B cell (primary cell): ENCODE measurements at places on chromosomes 1 and 21.

GRCh38 chr1:197083474-197083873 lies 16.4 kb upstream of the F13B start:
- DNase-seq, result no peak

DNA sequence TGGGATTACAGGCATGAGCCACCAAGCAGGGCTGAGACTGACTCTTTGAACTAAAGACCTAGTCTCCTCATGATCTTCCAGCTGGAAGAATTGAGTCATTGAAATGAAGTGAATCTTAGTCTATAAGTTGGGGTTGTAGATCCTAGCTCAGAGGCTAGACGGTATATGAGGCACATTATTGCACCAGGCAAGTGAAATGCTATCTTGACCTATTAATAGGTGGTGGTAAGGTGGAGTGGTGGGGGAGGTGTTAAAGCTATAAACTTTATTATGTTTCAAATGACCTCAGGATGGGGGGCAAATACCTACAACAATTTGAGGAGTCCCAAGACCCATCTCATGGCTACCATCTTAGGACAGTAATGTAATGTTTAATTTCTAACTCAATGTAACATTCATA lies 36.8 kb upstream of the SLC16A1 start:
- no peak for DNase-seq

- DNase-seq, result no peak
Observed at GRCh38 chr1:204647114-204647804, 38.3 kb downstream of the LRRN2 start.

DNA sequence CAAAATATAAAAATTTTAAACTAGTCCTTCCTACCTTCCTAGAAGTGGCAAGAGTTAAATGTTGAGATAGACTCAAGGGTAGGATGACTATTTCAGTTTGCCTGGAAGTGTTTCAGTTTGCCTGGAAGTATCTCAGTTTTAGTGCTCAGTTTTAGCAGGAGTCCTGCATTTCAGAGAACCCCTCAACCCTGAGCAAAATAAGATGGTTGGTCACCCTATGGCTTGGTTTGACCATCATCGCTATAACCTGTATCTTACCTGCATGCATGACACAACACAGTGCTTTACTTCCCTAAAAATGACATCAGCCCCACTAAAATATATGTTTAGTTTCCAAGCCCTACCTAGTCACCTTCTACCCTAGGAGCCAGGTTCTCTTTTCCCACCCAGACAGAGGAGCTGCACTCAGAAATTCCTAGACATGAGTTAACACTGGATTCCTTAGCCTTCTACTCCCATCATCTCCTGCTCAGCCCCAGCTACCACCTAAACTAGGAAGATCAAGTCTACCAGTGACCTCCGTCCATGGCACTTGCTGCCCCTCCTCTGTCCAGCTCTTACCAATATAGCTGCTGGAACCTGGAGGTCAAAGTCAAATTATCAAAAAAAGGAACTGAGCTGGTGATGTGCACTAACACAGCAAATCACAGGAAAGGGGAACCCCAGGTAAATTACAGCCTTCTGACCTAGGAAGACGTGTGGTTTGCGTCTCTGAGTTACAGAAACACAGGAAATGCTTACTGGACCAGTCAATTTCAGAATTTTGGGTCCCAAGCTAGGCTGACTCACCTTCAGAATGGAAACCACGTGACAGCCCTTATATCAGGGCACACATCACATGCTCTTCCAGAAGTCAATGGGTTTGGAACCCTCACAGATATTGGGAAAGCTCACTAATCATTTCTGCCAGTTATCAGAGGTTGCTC lies 2.2 kb upstream of the G0S2 start:
- DNase-seq, result peak; percentile 78

DNA sequence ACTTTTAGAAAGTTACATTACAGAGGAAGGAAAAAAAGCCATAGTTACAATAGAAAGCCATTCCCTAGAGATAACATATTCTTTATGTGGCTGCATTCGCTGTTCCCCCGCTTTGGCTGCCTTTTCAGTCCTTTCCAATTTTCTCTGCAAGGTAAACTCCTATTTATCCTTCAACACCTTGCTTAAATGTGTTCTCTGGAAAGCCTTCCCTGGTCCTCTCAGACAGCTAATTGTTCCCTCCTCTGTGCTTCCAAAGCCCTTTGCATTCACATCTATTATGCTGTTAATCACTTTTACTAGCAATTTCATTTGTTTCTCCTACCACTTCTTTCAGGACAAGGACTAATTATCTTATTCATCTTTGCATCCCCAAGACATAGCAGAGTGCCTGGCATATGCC lies 1.6 kb downstream of the PHC2 start:
- DNase-seq, result no peak

GRCh38 chr1:173212952-173213491 lies 5.9 kb upstream of the TNFSF4 start:
- DNase-seq, result no peak

DNA sequence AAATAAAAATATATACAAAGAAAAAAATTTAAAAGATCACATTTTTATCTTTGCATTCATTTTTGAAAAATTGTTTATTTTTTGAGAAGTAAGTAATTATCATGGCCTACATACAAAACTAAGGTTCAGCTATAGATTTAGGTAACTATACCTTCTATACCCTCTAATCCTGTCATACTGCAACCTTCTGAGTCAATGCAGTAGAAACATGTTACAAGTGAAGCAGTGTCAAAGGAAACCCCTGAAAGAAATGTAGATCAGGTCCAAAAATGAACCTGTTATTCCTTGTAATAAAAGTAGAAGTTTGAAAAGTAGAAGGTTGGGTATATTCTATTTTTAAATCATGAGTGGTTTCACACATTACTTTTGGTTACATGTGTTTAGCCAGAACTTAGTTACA lies 51.3 kb downstream of the PTGS2 start:
- no peak for DNase-seq

DNA sequence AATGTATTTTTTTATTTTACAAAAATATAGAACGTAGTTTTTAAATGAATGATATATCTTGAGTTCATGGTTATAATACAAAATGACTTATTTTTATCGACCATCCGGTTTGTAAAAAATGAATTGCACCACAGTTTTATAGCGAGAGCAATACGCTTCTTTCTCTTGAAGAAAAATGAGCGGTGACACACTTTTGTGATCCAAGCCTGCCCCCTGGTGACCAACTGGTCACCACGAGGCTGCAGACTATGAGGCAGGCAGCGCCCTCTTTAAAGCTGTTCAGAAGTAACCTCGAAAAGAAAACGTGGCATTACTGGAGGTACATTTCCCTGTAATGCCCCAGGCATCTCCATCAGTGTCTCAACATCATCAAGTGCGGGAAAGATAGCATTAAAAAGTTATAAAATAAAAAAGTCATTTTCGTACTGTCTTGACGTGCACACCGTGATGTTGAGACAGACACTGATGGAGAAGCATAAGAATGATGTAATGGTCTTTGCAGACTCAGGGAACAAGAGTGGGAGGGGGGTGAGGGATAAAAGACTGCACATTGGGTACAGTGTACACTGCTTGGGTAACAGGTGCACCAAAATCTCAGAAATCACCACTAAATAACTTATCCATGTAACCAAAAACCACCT lies 734.2 kb upstream of the ADAMTS5 start:
- peak; percentile 23 for DNase-seq

DNA sequence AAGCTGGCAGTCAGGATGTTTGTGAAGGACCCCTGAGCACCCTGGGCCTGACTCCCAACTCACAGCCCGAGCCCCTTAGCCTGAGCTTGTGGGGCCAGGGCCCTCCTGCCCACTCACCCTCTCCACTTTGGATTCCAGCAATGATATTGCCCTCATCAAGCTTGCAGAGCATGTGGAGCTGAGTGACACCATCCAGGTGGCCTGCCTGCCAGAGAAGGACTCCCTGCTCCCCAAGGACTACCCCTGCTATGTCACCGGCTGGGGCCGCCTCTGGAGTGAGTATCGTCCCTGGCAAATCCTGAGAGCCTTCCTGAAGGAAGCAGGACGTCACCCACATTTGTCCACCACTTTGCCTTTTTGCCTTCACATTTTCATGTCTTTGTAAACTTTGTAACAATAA lies 5.0 kb downstream of the CTRC start:
- DNase-seq, result no peak

- DNase-seq, result no peak
Observed at GRCh38 chr1:171263901-171264300, 15.6 kb downstream of the FMO1 start.

DNA sequence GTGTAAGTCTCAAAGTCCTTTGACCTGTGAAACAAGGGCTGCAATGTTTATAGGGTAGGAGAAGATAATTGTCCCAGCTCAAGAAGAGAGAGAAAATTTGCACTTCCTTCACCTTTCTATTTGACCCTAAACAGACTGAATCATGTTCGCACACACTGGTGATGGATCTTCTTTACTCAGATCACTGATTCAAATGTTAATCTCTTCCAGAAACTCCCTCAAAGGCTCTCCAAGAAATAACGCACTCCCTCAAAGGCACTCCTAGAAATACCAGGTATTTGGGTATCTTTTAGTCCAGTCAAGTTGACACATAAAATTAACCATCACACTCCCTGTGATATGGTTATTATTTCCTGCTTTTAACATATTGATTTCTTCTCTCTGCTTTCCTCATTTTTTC lies 30.5 kb upstream of the PTGS2 start:
- DNase-seq, result no peak

- no peak for DNase-seq
Observed at GRCh38 chr1:67126111-67126746, 8.5 kb downstream of the C1orf141 start.

DNA sequence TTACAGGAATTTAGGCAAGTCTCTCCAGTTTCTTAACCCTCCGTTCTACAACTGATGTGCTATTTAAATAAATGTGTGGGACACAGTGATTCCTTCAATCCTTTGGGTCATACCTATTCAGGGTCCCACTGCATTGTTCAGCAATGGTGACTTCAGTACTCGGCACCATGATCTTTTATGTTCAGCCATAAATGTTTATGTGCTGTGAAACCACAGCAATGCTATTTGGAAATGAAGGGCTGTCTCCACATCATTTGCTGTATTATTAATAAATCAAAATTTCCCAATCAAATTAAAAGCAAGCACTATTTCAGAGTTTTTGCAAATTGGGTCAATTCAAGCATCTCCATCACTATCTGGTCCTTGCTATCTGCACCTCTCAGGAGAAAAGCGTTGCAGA lies 84.8 kb downstream of the NR5A2 start:
- DNase-seq, result no peak

GRCh38 chr21:25176637-25177412 lies 430.5 kb downstream of the MRPL39 start:
- peak; percentile 77 for DNase-seq

DNA sequence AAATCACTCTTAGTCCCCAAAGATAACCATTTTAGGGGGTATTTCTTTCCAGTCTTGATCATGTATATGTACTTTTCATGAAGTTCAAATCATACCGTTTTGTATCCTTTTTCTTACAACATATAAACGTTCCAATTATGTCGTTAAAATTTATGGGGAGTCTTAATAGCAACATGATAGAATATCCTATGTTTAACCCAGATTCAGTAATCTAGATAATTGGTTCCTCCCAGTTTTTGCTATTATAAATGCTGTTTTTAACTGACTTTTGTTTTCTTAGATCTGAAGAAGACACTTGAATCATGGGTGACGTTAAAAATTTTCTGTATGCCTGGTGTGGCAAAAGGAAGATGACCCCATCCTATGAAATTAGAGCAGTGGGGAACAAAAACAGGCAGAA lies 3.1 kb downstream of the DHX9 start:
- DNase-seq, result no peak

- DNase-seq, result no peak
Observed at GRCh38 chr1:167791281-167792187, 69.8 kb downstream of the MPZL1 start.

DNA sequence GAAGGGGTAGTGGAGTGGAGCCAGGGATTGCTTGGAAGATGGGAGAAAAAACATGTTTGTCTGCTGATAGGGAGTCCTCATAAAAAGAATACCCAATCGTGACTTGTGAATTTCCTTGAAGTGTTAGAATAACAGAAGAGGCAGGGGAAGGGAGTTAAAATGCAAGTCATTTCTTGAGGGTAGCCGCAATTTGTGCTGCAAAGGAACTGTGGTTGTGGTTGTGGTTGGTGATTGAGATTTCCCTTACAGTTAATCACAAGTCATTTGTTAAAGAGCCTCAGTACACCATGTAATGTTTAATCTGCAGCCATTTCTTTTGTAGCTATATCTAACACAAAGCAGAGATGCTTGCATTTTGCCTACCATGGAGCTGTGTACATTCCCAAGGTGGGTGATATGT lies 38.5 kb upstream of the EGLN1 start:
- peak; percentile 4 for DNase-seq

- no peak for DNase-seq
Observed at GRCh38 chr1:33634143-33634542, 161.7 kb downstream of the ZSCAN20 start.

- DNase-seq, result no peak
Observed at GRCh38 chr1:150444232-150444631, 43.0 kb upstream of the TARS2 start.

DNA sequence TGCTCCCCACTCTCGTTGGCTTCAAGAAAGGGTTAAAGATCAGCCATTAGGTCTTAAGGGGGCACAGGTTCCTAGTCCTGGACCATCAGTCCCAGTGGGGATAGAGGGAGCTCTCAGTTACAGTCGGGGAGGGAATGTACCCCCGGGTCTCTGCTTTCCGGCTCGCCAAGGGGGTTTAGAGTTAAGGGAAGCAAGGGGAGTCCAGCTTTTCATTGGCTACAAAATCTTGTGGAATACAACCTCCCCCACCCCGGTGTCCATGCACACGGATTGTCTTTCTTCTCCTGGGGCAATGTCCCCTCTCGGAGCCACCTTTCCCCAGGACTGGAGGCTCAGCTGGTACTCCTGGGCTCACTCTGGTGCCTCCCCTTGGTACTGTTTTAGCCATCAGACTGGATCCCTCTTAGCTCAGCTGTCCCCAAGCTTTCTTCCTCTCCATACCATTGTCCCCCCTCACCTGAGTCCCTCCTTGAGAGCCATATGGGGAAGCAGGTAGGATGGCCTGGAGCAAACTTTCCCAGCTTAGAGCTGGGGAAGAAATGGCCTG lies at the start of gene A3GALT2:
TSS of gene A3GALT2 (minus strand) at position 480 of the 547 bp plus-strand sequence. CDS start at position 480, 0 bp downstream.
- DNase-seq, result no peak

DNA sequence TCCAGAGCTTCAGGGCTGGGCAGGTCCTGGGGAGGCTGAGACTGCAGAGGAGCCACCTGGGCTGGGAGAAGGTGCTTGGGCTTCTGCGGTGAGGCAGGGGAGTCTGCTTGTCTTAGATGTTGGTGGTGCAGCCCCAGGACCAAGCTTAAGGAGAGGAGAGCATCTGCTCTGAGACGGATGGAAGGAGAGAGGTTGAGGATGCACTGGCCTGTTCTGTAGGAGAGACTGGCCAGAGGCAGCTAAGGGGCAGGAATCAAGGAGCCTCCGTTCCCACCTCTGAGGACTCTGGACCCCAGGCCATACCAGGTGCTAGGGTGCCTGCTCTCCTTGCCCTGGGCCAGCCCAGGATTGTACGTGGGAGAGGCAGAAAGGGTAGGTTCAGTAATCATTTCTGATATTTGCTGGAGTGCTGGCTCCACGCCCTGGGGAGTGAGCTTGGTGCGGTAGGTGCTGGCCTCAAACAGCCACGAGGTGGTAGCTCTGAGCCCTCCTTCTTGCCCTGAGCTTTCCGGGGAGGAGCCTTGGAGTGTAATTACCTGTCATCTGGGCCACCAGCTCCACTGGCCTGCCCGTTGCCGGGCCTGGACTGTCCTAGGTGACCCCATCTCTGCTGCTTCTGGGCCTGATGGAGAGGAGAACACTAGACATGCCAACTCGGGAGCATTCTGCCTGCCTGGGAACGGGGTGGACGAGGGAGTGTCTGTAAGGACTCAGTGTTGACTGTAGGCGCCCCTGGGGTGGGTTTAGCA lies 9.3 kb downstream of the MYBPH start:
- no peak for DNase-seq
